ENCODE measurements at places on chromosomes 16 and 17.

DNA sequence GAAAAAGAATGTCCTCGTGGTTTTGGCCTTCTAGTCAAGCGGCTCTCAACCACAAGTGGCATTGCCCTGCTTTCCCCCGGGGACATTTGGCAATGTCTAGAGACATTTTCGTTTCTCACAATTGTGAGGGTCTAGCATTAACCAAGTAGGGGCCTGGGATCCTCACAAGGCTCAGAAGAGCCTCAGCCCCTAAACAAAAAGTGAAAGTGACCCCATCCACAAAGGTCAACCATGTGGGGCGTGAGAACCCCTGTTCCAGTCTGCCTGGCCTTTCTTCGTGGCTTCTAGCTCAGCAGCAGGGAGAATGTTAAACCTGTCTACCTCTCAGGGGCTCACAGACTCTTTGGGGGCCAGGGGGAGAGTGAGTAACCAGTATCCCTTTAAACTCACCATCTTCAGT, 4.8 kb upstream of the RPL38 start:
- no peak for DNase-seq

- DNase-seq: no peak
Measured at GRCh38 chr16:25855818-25856217, 164.1 kb downstream of the HS3ST4 start.

DNA sequence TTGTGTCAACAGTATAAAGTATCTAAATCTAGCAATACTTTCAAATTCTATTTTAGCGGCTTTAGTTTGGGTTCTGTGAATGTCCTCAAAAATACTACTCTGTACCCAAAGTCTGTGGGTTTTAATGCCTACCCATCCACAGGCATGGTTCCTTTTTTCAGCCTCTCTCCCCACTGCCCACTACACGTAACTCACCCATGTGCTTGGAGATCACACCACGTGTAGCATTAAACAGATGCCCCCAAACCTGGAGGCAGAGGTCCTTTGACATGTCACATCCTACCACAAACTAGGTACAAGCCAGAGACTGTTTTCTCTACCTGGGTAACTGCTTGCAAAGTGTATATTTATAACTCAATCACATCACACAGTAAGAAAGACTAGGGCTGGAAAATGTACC, 5.4 kb downstream of the DYNC1LI2 start:
- no peak for DNase-seq

DNA sequence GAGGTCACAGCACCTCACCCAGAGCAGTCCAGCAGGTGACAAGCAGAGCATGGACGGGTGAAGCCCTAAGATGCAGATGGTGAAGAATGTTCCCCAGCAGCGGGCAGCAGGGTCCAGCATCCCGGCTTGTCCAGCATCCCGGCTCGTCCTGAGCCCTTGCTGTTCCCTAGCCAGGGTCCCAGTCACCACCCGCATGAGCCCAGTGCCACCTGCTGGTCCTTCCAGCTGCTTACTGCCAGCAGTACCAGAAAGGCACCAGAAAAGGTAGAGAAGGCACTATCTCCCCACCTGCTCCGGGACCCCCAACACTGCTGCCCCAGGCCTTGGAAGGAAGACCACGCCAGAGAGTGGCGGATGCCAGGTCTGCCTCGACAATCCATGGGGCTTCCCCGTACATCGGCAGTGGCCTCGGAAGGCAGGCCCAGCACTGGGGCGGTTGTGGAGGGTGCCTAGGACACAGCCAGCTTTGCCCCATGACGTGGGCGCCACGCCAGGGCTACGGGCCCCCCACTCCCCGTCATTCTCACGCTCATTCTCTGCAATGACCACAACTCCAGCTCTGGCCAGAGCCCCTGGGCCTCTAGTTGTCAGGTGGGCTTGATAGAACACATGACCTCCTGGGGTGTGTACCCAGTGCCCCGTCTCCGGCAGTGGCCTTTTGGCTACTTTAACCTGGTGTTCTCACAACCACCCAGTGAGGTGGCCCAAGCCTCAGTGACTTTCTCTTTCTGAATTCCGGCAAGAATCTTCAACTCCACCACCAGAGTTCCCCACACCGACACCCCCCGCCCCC, 1.4 kb downstream of the CENPX start:
- DNase-seq: peak; percentile 20

- peak; percentile 74 for DNase-seq
Measured at GRCh38 chr17:78774956-78775571, 7.0 kb downstream of the CYTH1 start.

DNA sequence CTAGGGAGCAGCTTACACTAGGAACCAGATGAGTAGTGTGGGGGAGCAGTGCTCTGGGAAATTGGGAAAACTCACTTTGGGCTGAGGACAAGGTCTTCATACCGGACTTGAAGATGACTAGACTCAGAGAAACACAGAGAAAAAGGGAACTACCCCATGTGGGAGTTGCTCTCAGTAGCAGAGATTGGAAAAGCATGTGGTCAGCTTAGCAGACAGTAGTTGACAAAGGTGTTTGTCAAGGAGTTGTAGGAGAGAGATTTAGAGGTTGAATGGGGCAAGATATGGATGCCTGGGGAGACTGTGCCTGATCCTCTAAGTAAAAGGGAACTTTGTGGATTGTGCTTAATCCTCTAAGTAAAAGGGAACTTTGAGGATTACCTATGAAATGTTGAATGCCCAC, 194.5 kb upstream of the COX10 start:
- DNase-seq: no peak

- DNase-seq: no peak
Measured at GRCh38 chr17:20236578-20237227, 227.5 kb downstream of the SPECC1 start.

DNA sequence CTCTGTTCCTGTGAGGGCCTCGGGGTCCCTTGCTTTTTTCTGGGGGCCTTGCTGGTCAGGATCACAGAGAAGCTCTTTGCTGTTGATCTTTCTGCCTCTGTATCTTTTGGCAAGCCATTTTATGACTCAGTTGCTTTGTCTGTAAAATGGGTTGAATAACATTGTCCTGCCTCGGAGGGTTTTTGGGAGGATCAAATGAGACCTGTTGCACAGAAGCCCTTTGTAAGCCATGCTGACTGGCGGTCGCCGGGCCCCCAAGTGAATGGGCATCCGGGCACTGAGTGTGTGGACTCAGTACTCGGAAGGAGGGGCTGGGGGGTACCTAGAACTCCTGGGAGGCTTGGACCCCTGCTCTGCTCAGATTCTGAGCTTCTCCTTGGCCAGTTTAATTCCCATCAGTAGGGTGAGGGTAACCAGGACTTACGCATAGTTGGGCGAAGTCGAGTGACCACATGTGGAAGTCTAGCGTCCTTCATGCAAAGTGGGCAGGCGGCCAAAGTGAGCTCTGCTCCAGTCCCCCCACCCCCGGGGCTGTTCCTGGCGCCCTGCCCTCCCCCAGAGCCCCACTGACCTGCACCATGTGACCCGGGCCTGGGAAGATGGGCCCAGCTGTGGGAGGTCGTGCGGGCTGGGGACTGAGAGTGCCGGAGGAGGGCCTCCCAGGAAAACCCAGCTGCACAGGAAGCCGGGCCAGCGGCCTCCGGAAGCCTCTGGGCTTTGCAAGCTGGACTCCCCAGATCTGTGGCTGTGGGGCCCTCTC, 284.0 kb downstream of the SEC14L1 start:
- DNase-seq: no peak

- no peak for DNase-seq
Measured at GRCh38 chr16:58509256-58510096, 5.8 kb upstream of the SETD6 start.

DNA sequence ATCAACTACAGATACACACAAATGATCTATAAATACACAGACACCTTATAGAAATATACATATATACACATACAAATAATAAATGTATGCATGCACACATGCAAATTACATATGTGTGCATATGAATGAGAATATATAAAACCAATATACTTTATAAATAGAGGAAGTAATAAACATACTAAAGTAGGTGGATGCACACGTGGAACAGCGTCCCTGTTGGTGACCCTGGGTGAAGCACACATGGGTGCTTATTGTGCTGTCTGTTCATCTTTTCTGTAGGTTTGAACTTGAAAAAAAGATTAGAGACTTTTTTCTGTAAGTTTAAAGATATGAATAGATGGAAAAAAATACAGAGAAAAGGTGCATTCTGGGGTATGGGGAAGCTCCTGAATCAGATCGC, 111.3 kb downstream of the SDR42E1 start:
- DNase-seq: no peak

DNA sequence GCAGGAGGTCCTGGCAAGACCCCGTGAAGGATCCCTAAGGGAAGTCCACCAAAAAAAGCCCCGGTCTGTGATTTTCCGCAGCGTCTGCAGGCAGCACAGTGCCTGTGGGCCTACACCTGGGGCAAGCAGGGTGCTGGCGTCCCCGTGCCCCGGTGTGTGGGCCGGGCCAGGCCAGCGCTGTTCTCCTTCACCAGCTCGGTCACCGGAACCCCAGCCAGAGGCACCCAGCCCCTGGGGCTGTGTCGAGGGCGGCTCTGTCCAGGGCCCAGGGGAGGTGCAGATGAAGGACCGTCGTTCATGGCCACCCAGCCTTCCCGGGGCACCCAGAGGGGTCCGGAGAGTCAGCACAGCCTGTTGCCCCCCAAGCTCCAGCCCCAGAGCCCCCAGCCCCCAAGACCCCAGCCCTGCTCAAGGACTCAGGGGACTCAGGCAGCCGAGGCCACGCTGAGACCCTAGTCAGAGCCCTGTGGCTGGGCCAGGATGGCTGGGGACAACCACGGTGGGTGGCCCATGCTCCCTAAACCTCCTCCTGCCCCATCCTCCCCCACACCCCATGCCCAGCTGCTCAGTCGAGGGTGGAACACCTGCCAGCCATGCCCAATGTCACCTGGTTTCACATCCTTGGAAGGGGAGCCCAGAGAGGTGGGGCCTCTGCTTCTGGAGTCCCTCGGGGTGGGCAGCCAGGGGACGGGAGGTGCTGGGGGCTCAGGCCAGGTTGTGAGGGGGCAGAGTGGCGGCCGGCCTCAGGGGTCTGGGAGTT, 5.7 kb upstream of the C1QTNF8 start:
- no peak for DNase-seq

GRCh38 chr17:76993651-76994050, 125.4 kb downstream of the MGAT5B start:
- DNase-seq: no peak

- DNase-seq: no peak
Measured at GRCh38 chr16:53024045-53024444, 28.7 kb downstream of the CHD9NB start.

- DNase-seq: no peak
Measured at GRCh38 chr16:23357761-23358290, 55.7 kb downstream of the SCNN1B start.

GRCh38 chr17:31428111-31428510, 36.6 kb downstream of the RAB11FIP4 start:
- DNase-seq: no peak

GRCh38 chr17:50686494-50687199, 21.1 kb downstream of the ANKRD40 start:
- no peak for DNase-seq

DNA sequence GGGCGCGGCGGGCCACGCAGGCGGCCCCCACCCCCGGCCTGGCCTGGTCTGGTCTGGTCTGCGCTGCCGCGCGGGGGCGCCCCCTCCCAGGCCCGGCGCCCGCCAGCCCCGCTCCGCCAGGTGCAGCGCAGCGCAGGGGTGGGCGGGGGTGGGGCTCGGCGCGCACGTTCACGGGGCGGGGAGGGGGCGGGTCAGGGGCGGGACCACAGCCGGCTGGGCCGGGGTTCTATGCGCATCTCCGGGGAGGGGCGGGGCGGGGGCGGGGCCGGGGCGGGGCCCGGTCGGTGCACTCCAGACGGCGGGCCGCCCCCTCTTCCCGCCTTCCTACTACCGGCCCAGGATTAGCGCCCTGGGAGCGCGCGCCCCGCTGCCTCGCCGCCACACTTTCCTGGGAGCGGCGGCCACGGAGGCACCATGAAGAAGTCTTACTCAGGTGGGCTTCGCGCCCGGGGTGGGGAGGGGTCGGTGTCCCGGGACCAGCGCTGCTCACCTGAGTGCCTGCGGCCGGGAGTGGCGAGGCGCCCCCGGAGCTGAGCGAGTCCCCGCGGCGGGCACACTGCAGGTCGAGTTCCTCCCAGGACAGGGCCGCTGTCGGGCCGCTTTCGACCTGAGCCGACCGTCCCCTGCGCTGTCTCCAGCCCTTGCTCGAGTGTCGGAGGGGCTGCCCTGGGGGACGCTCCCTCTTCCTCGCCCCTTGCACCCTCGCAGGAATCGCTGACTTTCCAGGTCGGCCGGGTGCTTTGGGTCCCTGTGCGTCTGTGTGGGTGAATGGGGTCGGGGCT, 140.5 kb downstream of the SEC14L1 start:
- DNase-seq: peak; percentile 64

- DNase-seq: no peak
Measured at GRCh38 chr16:65809627-65810026, 556.9 kb upstream of the CDH5 start.

- DNase-seq: no peak
Measured at GRCh38 chr16:5005916-5006315, 27.8 kb downstream of the NAGPA start.
